ENCODE measurements at places on chromosomes 3 and 15.

DNA sequence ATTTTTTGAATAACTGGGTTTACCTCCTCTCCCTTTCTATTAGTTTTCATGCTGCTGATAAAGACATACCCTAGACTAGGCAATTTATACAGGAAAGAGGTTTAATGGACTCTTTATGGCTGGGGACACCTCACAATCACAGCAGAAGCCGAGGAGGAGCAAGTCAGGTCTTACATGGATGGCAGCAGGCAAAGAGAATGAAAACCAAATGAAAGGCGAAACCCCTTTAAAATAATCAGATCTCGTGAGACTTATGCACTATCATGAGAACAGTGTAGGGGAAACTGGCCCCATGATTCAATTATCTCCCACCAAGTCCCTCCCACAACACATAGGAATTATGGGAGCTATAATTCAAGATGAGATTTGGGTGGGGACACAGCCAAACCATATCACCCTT lies 2.0 kb upstream of the RSL24D1 start:
- ATAC-seq, result no peak

- ATAC-seq, result no peak
Measured at GRCh38 chr3:138395865-138396751, 38.3 kb upstream of the ESYT3 start.

DNA sequence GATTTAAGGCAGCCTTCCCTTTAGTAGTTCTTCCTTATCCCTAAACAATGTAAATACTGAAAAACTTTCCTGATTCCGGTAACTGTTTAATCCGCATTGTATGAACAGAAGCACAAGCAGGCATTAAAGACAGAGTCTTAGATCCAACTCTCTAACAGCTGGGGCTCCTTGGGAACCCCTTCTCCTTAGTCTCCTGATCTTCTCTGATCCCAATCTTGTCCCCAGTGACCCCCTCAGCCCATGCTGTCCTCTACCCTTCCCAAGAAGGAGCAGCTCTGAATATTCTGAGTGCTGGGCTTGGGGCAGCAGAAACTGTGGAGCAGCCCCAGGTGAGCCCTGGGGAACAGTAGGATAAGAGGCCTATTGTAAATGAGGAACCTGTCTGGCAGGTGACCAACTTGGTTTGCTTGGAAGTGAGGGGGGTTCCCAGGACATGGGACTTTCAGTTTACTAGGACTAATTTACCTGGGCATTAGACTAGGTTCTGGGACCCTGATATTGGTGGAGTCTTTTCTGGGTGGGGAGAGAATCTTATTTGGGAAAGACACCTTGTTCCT lies 13.0 kb upstream of the SLC30A4 start:
- no peak for ATAC-seq

- no peak for ATAC-seq
Measured at GRCh38 chr15:85725019-85725418, 69.7 kb downstream of the KLHL25 start.

DNA sequence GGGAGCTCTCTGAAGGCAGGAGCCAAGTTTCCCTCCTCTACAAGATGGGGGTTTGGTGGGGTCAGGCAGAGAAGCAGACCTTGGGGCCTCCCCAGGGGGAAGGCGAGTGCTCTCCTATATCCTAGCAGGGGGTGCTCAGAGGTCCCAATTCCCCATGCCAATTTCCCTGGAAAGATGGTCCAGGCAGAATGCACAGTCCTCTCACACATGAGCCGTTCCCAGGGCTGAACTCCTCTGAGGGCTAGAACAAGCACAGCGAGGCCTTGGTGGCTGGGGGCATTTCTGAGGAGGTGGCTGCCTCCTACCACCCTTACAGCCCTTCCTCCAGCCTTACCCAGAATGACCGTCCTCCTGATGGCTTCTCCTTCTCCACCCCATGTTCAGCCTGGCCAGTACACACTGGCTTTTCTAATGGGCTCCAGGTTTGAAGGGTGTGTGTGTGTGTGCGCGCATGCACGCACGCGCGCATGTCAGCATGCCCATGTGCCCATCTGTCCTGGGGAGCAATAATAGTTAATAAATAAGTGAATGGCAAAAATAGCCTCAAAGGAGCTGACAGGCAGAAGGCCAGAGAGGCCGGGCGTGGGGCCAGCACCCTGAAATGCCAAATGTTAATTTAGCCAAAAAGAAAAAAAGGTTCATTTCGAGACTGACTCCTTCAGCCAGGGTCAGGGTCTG lies 24.4 kb downstream of the ADCY5 start:
- ATAC-seq, result no peak

DNA sequence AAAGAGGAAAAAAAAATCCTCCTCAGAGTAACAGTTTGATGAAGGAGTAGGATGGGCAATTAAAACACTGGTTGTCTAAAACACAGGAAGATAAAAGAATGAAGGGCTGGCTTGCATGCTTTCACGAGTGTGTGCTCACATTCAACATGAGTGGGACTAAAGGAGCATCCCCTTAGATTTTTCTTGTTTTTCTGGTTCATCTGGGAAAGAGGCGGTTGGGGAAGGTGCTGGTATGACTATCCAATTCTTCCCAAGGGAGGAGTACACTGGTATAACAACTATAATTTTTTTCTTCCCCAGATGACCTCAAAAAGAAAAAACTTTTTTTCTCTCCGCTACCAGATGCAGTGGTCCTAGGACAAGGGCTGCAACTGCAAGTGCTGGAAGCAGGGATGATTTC lies 143.7 kb downstream of the MYO9A start:
- ATAC-seq, result no peak
